Neural crest cell (in vitro differentiated cells): ENCODE measurements at places on chromosomes 6 and 20.

GRCh38 chr6:111798281-111798725, 74.9 kb downstream of the FYN start:
- H3K27me3 ChIP-seq = no peaks in the 10 kb centered on the region
- peaks cover 7% of the 10 kb centered on the region for H3K36me3 ChIP-seq
- no peak overlapping the region for H3K4me3 ChIP-seq
- peaks cover 53% of the 10 kb centered on the region for H3K4me1 ChIP-seq
- H3K27ac ChIP-seq = peak overlapping the region; percentile 78

GRCh38 chr6:166834049-166834448, 122.3 kb downstream of the RNASET2 start:
- DNase-seq = no peak
- no peak overlapping the region for H3K27ac ChIP-seq
- H3K36me3 ChIP-seq = no peaks in the 10 kb centered on the region

GRCh38 chr6:105112577-105112976, 67.2 kb downstream of the POPDC3 start:
- no peak overlapping the region for H3K27ac ChIP-seq
- H3K4me1 ChIP-seq = peaks cover 5% of the 10 kb centered on the region
- H3K27me3 ChIP-seq = no peaks in the 10 kb centered on the region
- H3K36me3 ChIP-seq = peaks cover 12% of the 10 kb centered on the region
- DNase-seq = no peak

GRCh38 chr6:55678330-55679224, 99.6 kb upstream of the HMGCLL1 start:
- no peak overlapping the region for H3K27ac ChIP-seq
- H3K36me3 ChIP-seq = peaks cover 3% of the 10 kb centered on the region

GRCh38 chr20:44014807-44015732, 100.4 kb downstream of the TOX2 start:
- H3K4me1 ChIP-seq = peaks cover 10% of the 10 kb centered on the region
- H3K27me3 ChIP-seq = no peaks in the 10 kb centered on the region
- H3K4me3 ChIP-seq = no peak overlapping the region
- H3K27ac ChIP-seq = no peak overlapping the region

- no peaks in the 10 kb centered on the region for H3K27me3 ChIP-seq
- peaks cover 17% of the 10 kb centered on the region for H3K4me1 ChIP-seq
- H3K4me3 ChIP-seq = no peak overlapping the region
- no peak for DNase-seq
Measured at GRCh38 chr6:164827537-164827936, 481.9 kb downstream of the C6orf118 start.

GRCh38 chr6:36657271-36657670, 21.2 kb upstream of the CDKN1A start:
- H3K4me1 ChIP-seq = no peaks in the 10 kb centered on the region
- H3K36me3 ChIP-seq = no peaks in the 10 kb centered on the region
- H3K4me3 ChIP-seq = no peak overlapping the region
- H3K27me3 ChIP-seq = peaks cover 12% of the 10 kb centered on the region
- H3K27ac ChIP-seq = no peak overlapping the region

GRCh38 chr6:6661684-6662083, 73.2 kb downstream of the LY86 start:
- no peak for DNase-seq
- H3K4me1 ChIP-seq = peaks cover 26% of the 10 kb centered on the region
- no peak overlapping the region for H3K4me3 ChIP-seq
- no peaks in the 10 kb centered on the region for H3K27me3 ChIP-seq
- no peaks in the 10 kb centered on the region for H3K36me3 ChIP-seq
- no peak overlapping the region for H3K27ac ChIP-seq

DNA sequence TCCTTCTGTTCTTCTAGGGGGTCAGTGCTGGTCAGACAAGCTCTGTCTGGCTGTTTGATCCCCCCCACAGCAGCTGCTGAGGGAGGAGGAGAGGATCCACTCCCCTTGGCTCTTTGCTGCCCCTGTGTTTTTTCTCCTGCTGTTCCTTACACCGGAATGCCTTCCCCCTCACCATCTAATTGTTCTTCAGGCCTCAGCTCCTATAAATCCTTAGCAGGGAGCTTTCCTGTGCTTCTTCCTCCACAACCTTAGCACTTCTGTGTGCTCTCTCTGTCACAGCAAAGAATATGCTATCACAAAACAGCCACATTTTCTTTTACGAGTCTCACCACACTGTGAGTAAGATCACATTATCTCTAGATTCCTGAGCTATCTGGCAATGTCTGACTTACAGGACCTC, 196.6 kb downstream of the OTOR start:
- no peaks in the 10 kb centered on the region for H3K36me3 ChIP-seq
- DNase-seq = no peak
- H3K27me3 ChIP-seq = no peaks in the 10 kb centered on the region
- no peak overlapping the region for H3K4me3 ChIP-seq

- no peak overlapping the region for H3K4me3 ChIP-seq
- peaks cover under 1% of the 10 kb centered on the region for H3K4me1 ChIP-seq
- DNase-seq = no peak
Measured at GRCh38 chr20:54438166-54438565, 37.2 kb upstream of the DOK5 start.

- H3K36me3 ChIP-seq = no peaks in the 10 kb centered on the region
- no peak overlapping the region for H3K4me3 ChIP-seq
- peaks cover 41% of the 10 kb centered on the region for H3K27me3 ChIP-seq
- no peak for DNase-seq
- H3K4me1 ChIP-seq = no peaks in the 10 kb centered on the region
Measured at GRCh38 chr6:106490974-106491373, 130.5 kb downstream of the CRYBG1 start.

DNA sequence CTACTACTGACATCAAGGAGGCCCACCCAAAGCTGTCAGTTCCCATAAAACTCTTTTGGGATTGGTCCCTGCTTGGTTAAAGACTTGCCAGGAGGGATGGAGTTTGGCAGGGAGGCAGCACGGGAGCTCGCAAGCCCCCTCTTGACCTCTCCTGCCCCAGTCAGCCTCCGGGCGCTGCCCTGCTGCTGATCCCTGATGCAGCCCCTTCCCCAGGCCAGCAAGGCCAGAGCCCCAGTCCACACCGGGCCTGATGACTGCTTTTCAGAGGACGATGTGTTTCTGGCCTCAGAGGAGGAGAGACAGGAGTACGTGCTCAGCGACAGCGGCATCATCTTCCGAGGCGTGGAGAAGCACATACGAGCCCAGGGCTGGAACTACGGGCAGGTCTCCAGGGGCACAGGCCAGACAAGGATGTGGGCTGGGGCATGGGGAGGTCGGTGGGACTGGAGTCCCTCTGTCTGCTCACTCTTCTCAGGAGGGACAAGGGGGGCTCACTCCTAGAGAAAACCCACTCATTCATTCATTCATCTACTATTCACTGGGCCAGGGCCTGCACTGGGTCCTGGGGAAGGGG, 15.6 kb downstream of the TGM6 start:
- H3K27me3 ChIP-seq = peaks cover 4% of the 10 kb centered on the region
- H3K27ac ChIP-seq = no peak overlapping the region
- H3K4me1 ChIP-seq = no peaks in the 10 kb centered on the region
- H3K36me3 ChIP-seq = no peaks in the 10 kb centered on the region
- DNase-seq = no peak

DNA sequence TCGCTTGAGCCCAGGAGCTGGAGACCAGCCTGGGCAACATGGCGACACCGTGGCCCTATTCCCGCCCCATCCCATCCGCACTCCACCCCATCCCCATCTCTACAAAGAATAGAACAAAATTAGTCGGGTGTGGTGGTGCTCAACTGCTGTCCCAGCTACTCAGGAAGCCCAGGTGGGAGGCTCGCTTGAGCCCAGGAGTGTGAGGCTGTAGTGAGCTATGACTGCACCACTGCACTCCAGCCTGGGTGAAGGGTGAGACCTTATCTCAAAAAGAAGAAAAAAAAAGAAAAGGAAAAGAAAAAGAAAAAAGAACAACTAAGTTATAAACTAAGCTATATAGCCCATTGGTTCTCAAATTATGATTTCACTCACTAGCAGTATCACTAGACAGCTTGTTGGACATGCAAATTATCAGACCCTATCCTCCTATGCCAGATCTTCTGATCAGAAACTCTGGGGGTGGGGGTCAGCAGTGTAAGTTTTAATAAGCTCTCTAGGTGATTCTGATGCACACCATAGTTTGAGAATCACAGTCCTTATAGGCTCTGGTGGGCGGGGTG, 491 bp upstream of the ITCH start:
- peaks cover 39% of the 10 kb centered on the region for H3K4me1 ChIP-seq
- peaks cover 7% of the 10 kb centered on the region for H3K36me3 ChIP-seq
- DNase-seq = no peak
- H3K4me3 ChIP-seq = peak overlapping the region; percentile 98

GRCh38 chr6:114419175-114419574, 76.4 kb upstream of the HS3ST5 start:
- no peak overlapping the region for H3K27ac ChIP-seq
- H3K4me3 ChIP-seq = no peak overlapping the region
- peaks cover 4% of the 10 kb centered on the region for H3K4me1 ChIP-seq
- H3K36me3 ChIP-seq = no peaks in the 10 kb centered on the region
- DNase-seq = no peak
- H3K27me3 ChIP-seq = peaks cover 64% of the 10 kb centered on the region

DNA sequence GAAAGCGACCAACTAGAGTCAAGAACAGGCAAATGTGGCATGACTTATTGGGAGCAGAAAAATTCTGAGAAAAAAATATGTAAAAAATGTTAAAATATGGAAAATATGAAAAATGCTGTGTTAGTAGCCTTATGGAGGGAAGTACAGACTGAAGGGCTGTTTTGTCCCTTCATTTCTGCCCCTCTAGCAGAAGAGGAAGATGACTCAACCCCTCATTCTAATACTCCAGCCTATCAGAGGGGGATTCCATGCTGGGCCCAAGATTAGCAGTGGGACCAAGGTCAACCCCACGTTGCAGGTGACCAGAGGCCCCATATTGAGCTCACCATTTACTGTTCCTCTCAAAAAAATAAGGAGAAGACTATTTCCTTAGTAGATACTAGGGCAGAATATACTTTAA, 8.4 kb downstream of the MUC21 start:
- no peaks in the 10 kb centered on the region for H3K4me1 ChIP-seq
- DNase-seq = no peak

GRCh38 chr6:161232467-161232866, 41.4 kb downstream of the AGPAT4 start:
- no peak for DNase-seq
- peak overlapping the region; percentile 55 for H3K27ac ChIP-seq
- H3K36me3 ChIP-seq = peaks cover 19% of the 10 kb centered on the region
- H3K4me1 ChIP-seq = peaks cover 42% of the 10 kb centered on the region
- no peak overlapping the region for H3K4me3 ChIP-seq

- H3K4me1 ChIP-seq = no peaks in the 10 kb centered on the region
- peaks cover 8% of the 10 kb centered on the region for H3K36me3 ChIP-seq
- no peak for DNase-seq
- no peak overlapping the region for H3K4me3 ChIP-seq
- no peaks in the 10 kb centered on the region for H3K27me3 ChIP-seq
Measured at GRCh38 chr6:48691420-48691819, 580.4 kb upstream of the PTCHD4 start.

DNA sequence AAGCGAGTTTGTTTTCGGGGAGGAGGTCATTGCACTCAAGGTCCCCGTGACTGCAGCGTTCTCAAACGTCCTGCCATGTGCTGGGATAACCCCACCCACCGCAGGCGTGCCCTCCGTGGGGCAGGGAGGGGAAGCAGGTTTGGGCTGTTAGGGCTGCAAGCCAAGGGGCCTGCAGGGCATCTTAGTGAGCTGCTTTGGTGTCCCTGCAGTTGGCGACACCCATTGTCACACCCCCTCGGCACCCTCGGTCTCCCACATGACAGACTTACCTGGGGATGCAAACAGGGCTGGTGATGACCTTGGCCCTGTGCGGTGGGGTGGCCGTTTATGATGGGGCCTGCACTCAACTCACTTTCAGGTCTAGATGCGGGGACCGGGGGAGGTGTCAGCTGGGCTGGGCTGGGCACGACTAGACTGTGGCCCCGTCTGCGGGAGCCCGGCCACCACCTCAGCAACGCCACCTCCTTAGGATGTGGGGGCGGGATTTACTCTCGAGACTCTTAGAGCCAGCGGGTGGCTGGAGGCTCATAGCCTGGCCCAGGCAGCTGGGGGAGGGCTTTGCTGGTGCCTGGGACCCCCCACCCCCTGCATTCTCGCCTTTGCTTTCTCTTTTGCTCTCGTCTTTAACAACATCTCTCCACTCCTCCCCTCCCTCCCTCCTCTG, 6.5 kb upstream of the GATA5 start:
- H3K4me1 ChIP-seq = no peaks in the 10 kb centered on the region
- H3K27me3 ChIP-seq = peaks cover 75% of the 10 kb centered on the region
- H3K36me3 ChIP-seq = no peaks in the 10 kb centered on the region
- H3K4me3 ChIP-seq = no peak overlapping the region

DNA sequence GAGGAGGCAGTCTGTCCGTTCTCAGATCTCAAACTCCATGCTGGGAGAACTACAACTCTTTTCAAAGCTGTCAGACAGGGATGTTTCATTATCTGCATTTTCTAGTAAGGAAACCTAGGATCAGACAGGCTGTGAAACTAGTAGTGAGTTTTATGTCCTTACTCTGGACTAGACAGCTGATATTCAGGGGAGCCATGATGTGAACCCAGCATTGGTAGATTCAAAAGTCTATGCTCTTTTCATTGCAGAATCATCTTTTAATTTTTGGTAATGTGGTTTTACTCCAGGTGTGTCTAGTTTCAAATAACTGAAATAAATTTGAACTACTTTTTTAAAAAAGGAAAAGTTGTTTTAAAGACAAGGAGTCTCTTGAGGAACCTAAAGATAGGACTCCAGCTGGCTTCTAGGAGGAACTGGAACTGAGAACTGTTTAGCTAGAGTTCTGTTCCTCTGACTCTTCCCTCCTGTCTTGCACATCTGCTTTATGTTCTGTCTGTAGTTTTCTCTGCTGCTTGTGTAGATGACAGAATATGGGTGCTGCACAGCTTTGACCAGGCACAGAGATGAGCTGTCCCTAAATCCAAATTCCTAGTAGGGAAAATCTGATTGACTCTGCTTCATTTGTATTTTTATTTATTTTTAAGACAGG, 27.8 kb upstream of the RNF144B start:
- no peak overlapping the region for H3K27ac ChIP-seq
- peaks cover 12% of the 10 kb centered on the region for H3K4me1 ChIP-seq
- no peak overlapping the region for H3K4me3 ChIP-seq
- no peaks in the 10 kb centered on the region for H3K27me3 ChIP-seq
- peaks cover 11% of the 10 kb centered on the region for H3K36me3 ChIP-seq
- DNase-seq = no peak

DNA sequence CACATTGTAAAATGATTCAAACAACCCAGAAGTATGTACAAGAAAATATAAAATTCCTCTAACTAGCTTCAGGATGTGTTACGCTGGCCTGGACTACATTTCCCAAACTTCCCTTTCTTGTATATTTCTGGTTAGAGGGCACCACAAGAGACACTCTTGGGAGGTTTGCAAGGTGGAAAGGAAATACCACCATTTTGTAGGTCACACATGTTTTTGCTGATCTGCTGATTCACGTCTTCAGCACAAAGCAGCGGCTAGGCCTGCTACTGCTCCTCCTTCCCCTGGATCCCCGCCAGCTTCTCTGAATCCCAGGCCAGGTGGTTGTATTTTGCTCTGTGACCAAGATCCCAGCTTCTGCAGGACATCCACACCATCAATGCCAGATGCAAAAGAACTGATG, 104.2 kb downstream of the AGPAT4 start:
- peaks cover 30% of the 10 kb centered on the region for H3K4me1 ChIP-seq
- H3K36me3 ChIP-seq = peaks cover 40% of the 10 kb centered on the region
- H3K4me3 ChIP-seq = no peak overlapping the region
- no peak overlapping the region for H3K27ac ChIP-seq

GRCh38 chr20:61422636-61423425, 170.8 kb downstream of the CDH4 start:
- no peaks in the 10 kb centered on the region for H3K27me3 ChIP-seq
- no peaks in the 10 kb centered on the region for H3K36me3 ChIP-seq
- DNase-seq = no peak
- no peak overlapping the region for H3K4me3 ChIP-seq

- H3K36me3 ChIP-seq = peaks cover 7% of the 10 kb centered on the region
- no peak overlapping the region for H3K27ac ChIP-seq
- no peaks in the 10 kb centered on the region for H3K4me1 ChIP-seq
- DNase-seq = peak; percentile 5
Measured at GRCh38 chr6:28747631-28748157, 176.1 kb downstream of the TRIM27 start.
